Activated CD8-positive, alpha-beta memory T cell treated with anti-CD3 and anti-CD28 coated beads, Interleukin-2, amount 50 U/mL, for 4 hours (primary cell): ENCODE measurements at places on chromosomes 2 and 18.

GRCh38 chr2:145066151-145066661 lies 546.3 kb upstream of the ZEB2 start:
- DNase-seq: no peak

- DNase-seq: no peak
Observed at GRCh38 chr2:156598563-156598962, 162.4 kb downstream of the GPD2 start.

- no peak for DNase-seq
Observed at GRCh38 chr2:95179451-95179850, 13.8 kb downstream of the ZNF2 start.

- no peak for DNase-seq
Observed at GRCh38 chr2:129895061-129895460, 84.4 kb upstream of the RAB6C start.

DNA sequence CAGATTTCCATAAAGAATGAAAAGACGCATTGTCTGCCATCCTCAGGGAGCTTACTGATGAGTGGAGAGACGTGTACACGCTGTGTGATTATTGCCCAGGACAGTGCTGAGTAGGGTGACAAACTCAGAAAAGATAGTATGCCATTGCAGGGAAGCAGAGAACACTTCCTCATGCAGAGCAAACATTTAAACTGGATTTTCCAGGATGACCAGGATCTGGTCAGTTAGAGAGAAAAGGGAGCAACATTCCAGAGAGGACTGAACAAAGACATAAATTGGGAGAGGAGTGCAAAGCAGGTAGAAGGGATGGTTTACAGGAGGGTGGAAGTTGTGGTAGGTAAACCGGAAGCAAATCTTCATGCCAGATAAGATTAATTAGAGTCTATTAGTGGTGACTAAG lies 2.3 kb downstream of the SLC9A2 start:
- DNase-seq: no peak

GRCh38 chr2:142170847-142171246 lies 40.0 kb upstream of the LRP1B start:
- no peak for DNase-seq

- no peak for DNase-seq
Observed at GRCh38 chr2:113027691-113028090, 22.4 kb downstream of the IL36A start.

- no peak for DNase-seq
Observed at GRCh38 chr2:103010306-103010705, 248.5 kb downstream of the TMEM182 start.

- DNase-seq: no peak
Observed at GRCh38 chr2:238202326-238203093, 985 bp downstream of the ILKAP start.

GRCh38 chr18:75167759-75168618 lies 41.0 kb downstream of the PTGR3 start:
- no peak for DNase-seq

GRCh38 chr18:68940039-68940438 lies 142.2 kb downstream of the CCDC102B start:
- no peak for DNase-seq

DNA sequence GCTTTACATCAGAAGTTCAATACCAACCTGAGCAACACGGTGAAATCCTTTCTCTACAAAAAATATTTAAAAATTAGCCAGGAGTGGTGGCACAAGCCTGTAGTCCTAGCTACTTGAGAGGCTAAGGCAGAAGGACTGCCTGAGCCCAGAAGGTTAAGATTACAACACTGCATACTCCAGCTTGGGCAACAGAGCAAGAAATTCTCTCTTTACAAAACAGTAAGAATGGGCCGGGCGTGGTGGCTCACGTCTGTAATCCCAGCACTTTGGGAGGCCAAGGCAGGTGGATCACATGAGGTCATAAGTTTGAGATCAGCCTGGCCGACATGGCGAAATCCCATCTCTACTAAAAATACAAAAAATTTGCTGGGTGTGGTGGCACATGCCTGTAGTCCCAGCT lies 113.2 kb downstream of the USP34 start:
- DNase-seq: no peak

DNA sequence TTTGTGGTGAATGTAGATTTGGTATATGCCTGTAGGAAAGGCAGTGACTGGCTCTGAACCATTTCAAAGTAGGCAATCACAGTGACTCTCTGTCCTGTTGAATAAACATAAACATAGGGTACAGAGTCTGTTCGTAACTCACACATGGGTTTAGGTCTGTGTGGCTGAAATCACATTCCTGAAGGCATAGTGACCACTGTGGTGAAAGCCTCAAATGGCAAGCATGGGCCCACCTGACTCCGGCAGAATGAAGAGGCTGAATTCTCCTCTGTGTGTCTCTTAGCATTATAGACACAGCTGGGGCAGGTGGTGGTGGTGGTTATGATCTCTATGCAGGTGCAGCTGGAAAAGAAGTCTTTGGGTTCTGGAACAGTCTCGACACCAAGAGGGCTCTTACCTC lies 61.2 kb downstream of the ITGA6 start:
- no peak for DNase-seq
